ENCODE measurements at places on chromosomes 6 and 20.
A peak's percentile ranks its signal among the peaks of the same experiment; 100 is the strongest.

GRCh38 chr20:31717478-31718201, 5.0 kb downstream of the BCL2L1 start:
- no peak for DNase-seq

DNA sequence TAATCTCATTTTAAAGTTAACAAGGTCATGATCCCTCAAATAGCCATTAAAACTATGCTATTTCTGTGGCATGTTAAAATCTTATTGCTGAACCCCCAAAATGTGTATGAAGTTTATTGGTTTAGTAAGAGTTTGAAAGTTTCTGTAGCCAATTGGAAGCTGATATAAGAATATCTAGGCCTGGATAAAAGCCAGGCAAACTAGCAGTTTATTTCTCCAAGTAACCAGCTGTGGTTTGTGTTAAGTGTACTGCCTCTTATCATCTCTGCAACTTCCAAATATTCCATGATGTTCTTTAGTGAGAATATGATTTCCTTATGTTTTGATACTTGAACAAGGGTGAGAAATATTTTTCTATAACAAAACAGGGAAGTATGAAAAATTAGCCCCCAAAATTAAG, 76.7 kb downstream of the PRSS35 start:
- DNase-seq, result no peak

GRCh38 chr6:46898006-46898405, 23.7 kb downstream of the ADGRF5 start:
- no peak for DNase-seq

DNA sequence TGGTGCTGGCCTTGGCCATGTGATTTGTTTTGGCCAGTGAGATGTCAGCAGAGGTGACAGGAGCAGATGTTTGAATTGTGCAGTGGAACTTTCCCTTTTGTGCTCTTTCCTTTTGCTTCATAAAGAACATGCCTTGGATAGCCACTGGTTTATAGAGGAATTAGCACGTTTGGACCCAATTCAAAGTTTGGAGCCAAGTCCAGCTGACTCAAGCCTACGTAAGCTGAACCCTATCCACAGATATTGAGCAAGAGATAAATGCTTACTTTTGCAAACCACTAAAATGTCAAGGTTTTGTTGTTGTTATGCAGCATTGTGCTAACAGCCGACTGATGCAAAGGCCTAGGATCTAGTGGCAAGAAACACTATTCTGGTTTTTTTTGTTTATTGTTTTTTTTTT, 230.9 kb upstream of the CITED2 start:
- DNase-seq, result no peak

DNA sequence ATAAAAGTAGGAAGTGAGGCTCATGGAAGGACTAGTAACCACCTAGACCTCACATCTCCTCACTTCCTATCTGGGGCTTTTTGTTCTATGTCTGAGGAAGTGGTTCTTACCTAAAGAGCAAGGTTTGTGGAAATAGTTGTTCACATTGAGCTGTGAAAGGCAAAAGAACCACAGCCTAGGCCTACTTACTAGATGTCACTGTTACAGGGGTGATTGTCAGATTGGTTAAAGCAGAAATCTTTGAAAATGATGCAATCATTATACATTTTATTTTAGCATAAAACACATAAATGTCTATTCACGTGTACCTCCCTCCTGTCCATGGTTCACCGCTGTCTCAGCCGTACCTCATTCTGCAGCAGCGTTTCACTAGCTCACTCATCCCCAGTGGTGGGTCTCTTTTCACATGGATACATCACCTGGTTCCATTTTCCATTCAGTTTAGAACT, 268.8 kb downstream of the TMEM242 start:
- DNase-seq, result no peak

DNA sequence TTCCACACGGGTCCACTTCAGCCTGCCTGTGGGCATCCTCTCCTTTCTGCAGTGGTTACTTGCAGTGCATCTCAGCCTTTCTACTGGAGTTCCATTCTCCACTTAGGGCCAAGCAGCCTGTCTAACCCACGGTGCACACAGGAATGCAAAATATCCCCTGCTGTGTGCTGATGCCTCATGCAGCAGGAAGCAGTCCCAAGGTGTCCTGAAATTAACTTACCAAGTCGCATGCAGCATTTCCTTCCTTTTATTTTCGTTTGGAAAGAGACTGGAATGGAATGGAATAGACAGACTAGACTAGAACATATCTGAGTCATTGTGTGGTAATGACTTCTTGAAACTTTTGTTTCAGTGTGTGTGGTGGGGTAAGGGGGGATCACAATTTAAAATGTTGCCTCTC, 25.9 kb upstream of the FOXQ1 start:
- no peak for DNase-seq

DNA sequence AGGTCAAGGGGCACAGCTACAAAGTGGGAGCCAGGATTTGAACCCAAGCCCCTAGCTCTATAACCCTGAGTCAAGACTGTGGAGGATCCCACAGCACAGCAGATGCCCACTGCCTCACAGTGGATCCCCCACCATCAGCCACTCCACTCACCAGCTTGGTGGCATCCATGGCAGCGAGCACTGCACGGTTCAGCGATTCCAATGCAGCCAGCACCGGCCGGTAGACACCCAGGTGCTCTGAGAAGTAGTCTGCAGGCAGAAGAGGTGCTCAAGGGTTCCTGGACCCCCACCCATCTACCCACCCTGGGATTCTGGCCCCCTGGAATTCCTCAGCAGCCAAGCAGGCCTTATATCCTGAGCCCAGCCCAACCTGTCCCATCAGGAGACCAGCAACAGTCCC, 2.5 kb downstream of the ACTL10 start:
- no peak for DNase-seq

GRCh38 chr6:119125576-119125975, 47.1 kb upstream of the FAM184A start:
- DNase-seq, result no peak

- DNase-seq, result peak; percentile 66
Measured at GRCh38 chr20:61976644-61977418, 88.8 kb downstream of the TAF4 start.

DNA sequence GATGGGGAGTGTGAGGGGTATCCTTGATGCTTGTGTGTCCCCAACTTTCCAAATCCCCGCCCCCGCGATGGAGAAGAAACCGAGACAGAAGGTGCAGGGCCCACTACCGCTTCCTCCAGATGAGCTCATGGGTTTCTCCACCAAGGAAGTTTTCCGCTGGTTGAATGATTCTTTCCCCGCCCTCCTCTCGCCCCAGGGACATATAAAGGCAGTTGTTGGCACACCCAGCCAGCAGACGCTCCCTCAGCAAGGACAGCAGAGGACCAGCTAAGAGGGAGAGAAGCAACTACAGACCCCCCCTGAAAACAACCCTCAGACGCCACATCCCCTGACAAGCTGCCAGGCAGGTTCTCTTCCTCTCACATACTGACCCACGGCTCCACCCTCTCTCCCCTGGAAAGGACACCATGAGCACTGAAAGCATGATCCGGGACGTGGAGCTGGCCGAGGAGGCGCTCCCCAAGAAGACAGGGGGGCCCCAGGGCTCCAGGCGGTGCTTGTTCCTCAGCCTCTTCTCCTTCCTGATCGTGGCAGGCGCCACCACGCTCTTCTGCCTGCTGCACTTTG, at the start of gene TNF:
TNF (plus strand) TSS at position 231 of the 567 bp plus-strand sequence; CDS start at position 408, 177 bp downstream.
- DNase-seq, result peak; percentile 89

Measured in spleen (tissue), 13 donors.